ENCODE measurements at places on chromosomes 4 and X.

- DNase-seq, result no peak
These were observed 2.8 kb upstream of the PDLIM5 start for GRCh38 chr4:94448815-94449375.

GRCh38 chr4:129254526-129254925, 158.6 kb downstream of the C4orf33 start:
- no peak for DNase-seq

- DNase-seq, result no peak
These were observed 223.0 kb downstream of the TACR3 start for GRCh38 chr4:103496800-103497199.

DNA sequence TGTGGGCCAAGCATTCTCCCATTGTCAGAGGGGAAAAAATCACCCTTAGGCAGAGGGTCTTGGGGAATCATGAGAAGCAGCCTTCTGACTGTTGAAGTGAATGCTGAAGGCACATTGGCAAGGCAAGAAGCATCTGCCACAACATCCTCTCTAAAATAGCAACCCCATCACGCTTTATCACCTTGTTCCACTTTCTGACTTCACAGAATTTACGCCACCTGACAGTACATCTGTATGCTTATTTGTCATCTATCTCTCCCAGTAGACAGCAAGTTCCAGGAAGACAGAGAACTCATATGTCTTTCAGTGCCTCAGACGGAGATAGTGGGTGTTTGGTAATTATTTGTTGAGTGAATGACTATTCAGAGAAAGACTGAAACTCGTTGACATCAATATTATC, 68.4 kb upstream of the SCML1 start:
- no peak for DNase-seq

- no peak for DNase-seq
These were observed 33.9 kb upstream of the HPF1 start for GRCh38 chr4:169791527-169792156.

GRCh38 chr4:154985673-154986072, 204.6 kb downstream of the RBM46 start:
- DNase-seq, result no peak

DNA sequence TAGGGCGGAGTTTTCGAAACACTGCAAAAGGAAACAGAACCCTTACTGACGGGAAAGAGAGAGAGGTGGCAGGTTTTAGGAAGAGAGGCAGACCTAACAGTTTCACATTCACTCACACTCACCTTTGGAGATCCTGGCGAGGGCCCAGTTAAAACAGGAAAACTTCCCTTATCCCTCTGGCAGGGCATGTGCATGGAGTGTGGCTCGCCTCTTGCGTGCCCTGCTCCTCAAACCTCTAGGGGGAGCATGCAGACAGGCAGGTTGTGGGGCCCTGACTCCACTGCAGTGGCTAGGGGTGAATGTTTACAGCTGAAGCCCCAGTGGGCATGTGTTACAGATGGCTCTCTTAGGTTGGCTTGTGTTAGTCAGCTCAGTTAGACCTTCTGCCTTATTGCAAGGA, 451.5 kb downstream of the UBE2NL start:
- DNase-seq, result no peak

DNA sequence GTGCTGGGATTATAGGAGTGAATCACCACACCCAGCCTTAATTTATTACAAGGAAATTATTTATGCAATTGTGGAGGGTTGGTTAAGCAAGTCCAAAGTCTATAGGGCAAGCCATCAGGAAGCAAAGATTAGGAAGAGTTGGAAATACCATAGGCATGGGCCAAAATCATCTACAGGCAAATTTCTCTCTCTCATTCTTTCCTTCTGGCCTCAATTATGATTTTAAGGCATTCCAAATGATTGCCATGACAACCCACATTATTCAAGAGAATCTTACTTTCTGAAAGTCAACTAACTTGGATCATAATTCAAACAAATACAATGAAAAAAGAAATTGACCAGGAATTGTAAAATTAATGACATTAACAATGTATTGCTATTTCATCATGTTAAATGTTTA, 400.8 kb downstream of the GPM6A start:
- DNase-seq, result no peak

DNA sequence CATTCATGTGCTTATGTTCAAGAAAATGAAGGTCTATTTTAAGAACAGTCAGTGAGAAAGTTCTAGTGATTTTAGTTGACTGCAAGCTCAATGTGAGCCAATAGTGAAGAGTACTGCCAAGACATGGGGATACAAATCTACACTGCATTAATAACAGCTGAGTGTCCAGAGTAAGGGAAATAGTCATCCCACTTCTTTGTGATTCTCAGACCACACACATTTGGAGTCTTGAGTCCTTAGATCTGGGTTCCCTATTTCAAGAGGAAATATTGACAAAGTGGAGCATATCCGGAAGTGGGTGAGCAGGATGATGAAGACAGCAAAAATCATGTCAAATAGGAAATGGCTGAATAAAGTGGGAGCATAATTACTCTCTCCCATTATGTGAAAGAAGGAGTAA, 171.1 kb downstream of the LARP7 start:
- DNase-seq, result no peak

DNA sequence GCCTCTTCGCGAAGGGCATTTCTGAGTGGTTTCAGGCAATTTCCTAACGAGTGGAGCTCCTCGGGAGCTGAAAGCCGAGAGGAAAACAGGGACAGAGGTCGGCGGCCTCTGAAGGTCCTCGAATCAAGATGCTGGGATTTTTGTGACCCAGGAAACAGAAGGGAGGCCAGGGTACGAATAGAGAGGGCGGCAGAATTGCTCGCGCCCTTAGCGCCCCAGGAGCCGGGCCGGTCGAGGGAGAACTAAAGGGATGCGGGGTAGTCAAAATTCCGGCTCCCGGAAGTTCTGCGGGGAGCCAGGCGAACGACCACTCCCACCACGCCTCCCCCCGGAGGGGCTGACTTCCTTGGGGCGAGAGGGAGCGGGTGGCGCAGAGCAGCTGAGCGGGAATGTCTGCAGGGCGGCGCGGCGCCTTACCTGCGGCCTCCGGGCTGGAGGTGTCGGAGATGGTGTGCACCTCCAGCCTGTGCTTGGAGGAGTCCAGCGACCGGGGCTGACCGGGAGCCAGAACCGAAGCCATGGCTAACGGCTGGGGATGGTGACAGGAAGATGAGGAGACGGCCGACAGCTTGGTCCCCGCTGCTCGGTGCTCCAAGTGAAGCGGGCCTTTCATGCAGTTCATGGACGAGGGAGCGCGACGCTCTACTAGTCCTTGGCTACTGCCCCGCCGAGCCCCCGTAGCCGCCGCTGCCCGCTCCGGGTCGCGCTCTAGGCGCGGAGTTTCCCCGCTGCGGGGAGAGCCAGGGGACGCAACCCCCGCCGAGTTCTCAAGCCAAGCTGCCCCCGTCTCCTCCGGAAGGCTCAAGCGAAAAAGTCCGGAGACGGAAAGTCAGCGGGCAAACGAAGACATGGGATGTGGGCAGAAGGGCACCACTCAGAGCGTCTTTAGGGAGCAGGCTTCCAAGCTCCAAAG, 782 bp downstream of the PITX2 start:
- no peak for DNase-seq

DNA sequence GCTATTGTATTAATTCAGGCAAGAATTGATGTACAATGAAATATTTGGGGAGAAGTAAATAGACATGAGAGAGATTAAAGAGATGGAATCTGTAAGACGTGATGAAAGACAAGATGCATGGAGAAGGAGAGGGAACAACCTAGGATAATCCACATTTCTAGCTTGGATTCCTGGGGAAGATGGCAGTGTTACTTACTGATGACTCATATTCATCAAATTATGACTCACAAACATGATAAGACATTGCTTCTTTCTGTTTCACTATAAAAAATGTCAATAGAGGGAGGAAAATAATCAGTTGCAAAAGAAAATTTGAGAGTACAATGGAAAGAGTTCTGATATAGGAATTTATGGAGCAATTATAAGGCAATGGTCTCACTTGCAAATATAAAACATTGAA, 104.1 kb upstream of the BMP3 start:
- DNase-seq, result no peak

DNA sequence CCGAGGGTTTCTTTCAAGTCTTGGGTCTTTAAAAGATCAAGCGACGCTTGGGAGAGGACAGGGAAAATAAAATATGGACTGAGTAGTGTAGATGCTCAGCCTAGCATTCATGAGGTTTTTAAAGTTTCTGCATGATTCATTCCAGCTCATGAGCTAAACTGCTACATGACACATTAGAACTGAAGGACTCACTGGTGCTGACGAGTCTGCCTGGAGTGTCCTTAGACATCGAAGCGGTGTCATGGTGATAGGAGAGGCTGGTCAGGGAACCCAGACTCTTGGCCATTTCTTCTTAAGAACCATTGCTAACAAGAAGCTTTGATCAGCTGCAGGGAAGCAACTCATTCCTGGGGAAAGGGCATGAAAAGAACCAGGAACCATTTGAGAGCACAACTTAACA, 158.6 kb downstream of the TRIML1 start:
- no peak for DNase-seq

DNA sequence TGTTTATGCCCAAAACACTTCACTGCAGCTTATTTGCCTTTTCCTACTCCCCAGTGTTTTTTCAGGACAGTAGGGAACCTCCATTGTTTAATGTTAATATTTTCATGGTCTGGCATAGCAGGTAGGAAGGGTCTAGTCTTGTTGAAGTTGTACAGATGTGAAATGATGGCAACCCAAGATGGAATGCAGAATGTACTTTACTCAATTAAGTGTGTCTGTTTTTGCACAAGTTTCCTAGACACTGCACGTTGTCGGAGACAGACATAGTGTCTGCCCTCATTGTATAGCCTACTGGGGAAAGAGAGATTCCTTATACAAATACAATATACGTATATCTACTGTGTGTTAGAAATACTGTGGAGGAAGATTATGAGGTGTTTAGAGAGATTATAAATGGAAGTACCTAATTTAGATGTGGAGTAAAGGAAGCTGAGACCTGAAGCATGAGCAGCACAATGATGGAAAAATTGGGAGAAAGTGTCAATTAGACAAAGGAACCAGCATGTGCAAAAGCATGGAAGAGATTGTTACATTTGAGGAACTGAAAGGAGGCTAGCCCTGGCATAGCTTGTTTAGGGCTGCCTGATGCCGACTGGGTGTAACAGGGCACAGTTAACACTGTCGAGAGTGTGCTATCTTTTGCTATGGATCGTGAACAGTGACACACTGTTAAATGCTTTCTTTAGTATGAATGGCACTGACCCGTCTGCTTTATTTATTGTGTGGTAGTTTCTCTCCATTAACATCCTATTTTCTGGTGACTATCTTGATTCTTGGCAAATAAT, 18.4 kb downstream of the CPEB2 start:
- no peak for DNase-seq

DNA sequence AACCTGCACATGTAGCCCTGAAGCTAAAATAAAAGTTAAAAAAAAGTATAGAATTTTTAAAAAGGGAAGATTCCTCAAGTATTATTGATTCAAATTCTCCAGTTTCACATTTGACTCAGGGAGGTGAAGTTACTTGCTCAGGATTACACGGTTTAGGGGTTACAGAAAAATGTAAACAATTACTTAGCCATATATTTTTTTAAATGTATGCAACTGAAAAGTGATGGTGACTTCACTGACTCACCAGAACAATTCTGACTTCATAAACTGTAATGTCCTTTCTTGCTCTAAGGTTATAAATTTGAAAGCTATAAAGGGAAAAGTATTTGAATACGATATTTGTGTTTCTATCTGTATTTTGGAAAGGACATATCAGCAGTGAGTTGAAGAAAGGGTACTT, 371.2 kb downstream of the SPRY1 start:
- no peak for DNase-seq

DNA sequence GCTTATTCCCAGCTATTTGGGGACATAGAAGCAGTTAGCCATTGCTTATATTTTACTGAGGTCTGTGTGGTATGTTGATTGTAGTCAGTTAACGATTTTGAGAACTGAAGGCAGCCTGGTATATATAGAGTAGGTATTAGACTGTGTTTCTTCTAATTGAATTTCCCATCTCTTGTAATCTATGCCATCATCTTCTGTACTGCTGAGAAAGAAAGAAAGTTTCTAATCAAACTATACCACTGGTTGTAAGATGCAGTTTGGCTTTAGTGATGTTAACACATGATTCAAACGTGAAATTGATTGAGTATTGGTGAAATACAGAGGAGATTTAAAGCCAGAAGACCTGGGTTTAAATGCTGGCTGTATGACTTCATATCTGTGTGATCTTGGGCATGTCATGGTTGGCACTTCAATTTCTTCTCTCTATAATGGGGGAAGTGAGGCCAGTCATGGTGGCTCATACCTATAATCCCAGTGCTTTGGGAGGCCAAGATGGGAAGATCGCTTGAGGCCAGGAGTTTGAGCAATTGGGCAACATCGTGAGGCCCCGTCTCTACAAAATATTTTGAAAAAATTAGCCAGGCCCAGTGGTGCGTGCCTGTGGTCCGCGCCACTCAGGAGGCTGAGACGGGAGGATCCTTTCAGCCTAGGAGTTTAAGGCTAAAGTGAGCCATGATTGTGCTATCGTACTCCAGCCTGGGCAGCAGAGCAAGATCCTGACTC, 11.6 kb downstream of the HTT start:
- no peak for DNase-seq

GRCh38 chrX:65609237-65609636, 58.2 kb upstream of the MSN start:
- DNase-seq, result no peak

DNA sequence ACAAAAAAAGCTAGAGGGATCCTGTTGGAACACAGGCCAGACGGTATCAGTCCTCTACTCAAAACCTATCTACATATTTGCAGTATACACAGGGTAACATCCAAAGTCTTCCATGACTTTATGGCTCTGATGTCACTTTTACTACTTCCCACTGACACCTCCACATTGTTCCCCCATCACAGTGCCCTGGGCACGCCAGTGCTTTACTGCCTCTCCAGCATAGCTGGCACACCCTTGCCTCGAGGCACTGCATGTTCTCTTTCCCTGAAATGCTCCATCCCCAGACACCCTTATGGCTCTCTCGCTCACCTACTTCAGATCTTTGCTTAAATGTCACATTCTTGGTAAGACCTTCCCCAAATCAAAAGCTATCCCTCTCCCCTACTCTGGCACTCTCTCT, 6.3 kb upstream of the ATP10D start:
- no peak for DNase-seq

GRCh38 chr4:154018659-154019058, 229.8 kb upstream of the SFRP2 start:
- no peak for DNase-seq

DNA sequence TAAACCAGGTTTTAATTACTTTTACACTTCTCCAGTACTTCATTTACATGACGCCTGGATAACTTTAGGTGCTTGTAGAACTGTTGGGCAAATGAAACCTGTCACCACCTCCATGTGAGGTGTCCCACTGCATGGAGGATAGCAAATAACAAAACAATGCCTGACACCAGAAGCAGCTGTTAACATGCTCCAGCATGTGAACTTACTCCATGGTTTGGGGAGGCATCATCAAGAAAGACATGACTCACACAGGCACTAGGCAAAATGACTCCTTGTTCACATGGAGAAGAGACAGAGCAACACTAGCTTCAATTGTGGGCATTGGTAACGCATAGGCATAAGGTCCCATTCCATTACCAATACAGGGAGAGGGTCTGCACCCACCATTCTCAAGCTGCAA, 198.1 kb upstream of the F9 start:
- no peak for DNase-seq
